ENCODE measurements at places on chromosomes 2 and 18.

DNA sequence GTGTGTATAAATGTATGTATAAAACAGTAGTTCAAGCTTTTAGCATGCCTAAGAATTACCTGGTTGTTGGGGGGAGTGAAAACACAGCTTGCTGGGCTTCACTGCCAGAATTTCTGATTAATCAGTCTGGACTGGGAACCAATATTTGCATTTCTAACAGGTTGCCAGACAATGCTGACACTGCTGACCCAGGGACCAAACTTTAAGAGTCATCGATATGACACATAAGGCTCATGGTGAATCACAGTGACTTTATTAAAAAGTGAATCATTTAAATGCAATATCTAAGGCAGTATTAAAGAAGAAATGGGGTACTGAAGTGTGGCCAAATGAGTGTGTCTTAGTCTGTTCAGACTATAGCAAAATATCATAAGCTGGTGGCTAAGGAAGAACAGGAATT is 195.9 kb upstream of the DTNA start:
- DNase-seq, result no peak

DNA sequence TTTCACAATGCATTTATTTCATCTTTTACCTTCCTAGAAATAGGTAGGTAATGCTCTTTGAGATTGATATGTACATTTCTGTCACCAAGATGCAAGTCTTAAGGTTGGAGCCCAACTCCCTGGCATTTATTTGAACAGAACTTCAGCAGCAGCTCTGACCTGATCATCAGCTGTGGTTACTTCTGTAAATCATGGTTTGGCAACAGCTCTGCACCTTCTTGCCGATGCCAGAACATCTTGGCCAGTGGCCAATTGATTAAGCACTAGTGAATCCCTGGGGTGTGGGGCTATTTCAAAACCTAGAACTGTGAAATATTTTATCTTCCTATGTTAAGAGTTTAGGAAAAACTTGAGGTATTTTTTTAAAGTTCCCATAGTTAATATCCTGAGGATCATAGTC is 124.8 kb upstream of the NYAP2 start:
- DNase-seq, result no peak

DNA sequence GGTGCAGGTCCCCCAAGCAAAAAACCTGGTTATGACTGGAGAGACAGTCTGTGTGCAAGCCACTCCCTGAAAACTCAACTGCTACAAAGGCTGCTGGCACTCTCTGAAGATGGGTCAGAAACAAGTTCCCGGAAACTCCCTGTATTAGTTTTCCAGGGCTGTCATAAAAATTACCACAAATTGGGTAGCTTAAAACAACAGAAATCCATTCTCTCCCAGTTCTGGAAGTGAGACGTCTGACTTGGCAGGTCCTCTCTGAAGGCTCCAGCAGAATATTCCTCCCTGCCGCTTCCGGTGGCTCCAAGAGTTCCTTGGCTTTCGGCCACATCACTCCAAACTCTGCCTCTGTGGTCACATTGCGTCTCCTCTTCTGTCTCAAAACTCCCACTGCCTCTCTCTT is 30.1 kb upstream of the SERPINE2 start:
- peak; percentile 59 for DNase-seq

DNA sequence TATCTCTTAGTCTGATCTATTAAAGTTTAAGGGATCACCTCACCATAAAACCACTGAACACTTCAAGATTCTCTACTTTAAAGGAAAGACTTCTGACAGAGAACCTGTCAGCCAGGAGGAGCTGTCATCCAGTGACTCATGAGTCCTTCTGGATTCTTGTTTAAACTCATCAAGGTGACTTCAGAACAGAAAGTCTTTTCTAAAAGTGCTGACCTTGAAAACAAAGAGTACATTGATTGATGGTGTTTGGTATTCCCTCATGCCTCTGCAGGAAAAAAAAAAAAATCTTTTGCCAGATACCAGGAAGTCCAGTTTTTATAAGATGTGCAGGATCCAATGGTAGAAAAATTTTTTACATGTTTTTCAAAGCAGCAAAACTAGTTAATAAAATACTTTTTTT is 12.3 kb downstream of the DSG2 start:
- DNase-seq, result no peak

DNA sequence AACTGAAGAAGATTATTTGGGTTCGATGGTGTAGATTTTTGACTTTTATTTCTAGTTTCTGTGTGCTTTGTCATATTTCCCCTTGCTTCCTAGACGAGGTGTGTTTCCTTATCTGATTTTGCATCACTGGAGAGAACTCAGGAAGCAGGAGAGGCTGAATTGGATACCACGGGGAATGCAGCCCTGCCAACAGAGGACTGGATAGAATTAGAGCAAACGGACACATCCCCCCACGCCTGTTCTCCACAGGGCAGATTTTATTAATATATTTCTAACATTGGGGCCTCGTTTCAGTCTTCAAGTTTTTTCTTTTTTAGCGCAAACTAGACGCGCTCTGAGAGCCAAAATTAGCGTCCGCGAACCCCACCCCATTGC is 678 bp upstream of the VAPA start:
- peak; percentile 51 for DNase-seq

GRCh38 chr2:130371723-130372054 is 15.8 kb downstream of the PTPN18 start:
- DNase-seq, result no peak

- DNase-seq, result no peak
Measured at GRCh38 chr18:34965566-34965965, 75.6 kb upstream of the MAPRE2 start.

GRCh38 chr2:65714866-65715265 is 282.5 kb upstream of the SPRED2 start:
- no peak for DNase-seq

DNA sequence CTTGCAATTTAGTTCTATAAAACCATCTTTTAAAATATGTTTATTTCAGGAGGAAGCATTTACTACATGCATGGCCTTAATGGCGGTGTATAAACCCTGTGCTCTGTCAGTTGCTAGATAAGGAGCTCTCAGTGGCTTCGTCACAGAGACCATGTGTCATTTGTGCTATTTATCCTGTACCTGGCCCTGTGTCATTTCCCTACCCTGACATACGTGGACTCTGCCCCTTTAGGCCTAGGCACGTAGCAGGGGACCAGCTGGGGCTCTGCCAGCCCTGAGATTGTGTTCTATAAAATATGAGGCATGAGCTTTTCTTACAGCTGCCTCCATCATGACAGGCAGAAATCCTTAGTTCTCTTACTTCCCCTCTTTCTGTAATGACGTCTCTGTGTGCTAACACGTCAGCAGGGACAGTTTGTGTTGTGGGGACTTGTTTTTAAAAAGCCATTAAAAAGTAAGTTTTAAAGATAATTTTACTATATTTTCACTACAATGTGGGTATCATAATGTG is 88.0 kb downstream of the ITGB1BP1 start:
- no peak for DNase-seq

DNA sequence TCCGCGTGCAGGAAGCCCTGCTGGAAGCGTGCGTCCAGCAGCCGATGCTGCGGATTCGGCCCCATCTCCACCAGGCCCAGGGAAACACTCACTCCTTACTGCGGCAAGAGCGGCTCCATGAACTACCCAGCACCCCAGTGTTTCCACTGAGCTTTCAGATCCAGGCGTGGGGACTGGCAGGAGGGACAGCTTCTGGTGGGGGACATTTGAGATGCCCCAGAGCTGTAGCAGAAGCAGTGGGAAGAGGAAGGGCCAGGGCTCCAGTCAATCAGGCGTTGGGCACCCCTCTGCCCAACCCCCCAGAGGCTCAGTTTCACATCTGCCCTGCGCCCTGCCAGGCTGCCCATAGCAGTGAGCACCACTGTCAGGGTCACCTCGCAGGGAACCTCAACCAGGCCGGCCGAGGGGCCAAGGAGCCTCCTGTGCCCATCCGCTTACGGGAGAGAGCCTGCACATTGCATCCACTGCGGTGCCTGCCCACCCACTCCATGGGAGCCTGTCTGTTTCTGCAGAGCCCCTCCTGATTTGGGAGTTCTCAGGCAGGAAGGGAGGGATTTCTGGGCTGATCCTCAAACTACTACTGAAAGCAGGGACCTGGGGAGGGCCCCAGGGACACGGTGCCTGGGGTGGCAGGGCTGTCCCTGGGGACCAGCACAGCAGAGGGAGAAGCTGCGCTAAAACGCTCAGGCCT is 4.6 kb downstream of the AGXT start:
- no peak for DNase-seq

- DNase-seq, result no peak
Measured at GRCh38 chr2:150976604-150977003, 285.1 kb downstream of the RBM43 start.

- no peak for DNase-seq
Measured at GRCh38 chr18:74436158-74436769, 20.8 kb downstream of the DIPK1C start.

- no peak for DNase-seq
Measured at GRCh38 chr18:25705650-25706049, 353.7 kb upstream of the ZNF521 start.

- no peak for DNase-seq
Measured at GRCh38 chr2:68726608-68727367, 7.8 kb upstream of the ARHGAP25 start.

DNA sequence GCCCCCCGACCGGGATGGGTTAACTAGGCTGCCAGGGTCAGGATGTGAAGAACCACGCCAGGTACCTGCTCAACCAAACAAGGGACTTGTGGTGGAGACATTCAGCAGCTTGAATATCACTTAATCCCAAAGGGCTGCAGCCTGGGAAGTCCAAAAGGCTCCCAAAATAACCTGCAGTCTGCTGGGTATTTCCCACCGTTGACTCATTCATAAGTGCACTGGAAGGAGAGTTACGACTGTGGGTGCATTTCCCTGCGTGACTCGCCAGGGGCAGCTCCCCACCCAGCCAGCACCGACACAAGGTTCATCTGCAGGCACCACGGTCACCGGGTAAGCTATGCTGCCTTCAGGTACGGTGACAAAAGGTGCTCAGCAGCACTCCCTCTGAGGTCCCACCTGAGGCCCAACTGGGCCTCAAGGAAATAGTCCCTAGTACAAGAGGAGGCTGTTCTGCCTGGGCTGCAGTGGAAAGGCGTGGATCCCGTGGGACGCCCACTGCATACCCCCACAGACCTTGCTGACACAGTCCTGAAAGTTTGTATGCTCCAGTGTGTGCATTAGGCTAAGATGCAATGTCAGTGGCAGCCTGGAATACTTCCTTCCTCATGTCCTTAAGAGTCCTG is 86.5 kb downstream of the UXS1 start:
- peak; percentile 57 for DNase-seq

- peak; percentile 94 for DNase-seq
Measured at GRCh38 chr2:223613017-223613950, 11.1 kb upstream of the SCG2 start.

DNA sequence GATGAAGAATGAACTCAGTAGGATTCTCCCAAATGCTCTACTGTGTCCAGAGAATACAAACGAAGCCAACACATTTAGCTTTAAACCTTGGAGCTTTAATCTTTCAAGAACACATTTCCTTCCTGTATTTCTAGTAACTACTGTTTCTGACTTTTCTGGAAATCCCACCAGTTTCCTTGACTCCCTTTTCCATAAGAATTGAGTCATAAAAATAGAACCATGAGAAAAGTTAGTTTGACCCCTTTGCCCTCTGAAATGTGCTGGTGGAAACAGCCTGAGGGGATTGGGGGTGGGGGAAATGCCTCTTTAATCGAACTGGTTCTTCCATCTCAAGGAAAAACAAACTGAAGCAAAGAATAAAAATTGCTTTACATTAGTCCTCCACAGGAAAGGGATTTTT is 123.9 kb downstream of the TMEM17 start:
- no peak for DNase-seq

DNA sequence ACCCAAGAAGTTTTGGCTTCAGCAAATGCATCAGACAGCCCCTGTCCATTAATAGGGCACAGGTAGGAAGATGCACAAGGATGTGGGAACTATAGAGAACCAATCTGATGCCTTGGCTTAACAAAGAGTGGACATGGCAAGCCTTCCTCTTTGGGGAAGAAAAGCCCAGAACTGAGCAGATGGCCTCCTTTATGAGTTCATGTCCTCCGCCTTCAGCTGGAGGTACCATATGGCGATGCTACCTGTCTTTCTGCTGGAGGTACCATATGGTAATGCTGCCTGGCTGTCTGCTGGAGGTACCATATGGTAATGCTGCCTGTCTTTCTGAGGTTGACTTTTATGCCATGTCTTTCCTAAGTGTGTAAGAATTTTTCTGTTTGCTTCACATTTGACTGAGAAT is 6.0 kb downstream of the RETREG2 start:
- DNase-seq, result no peak

GRCh38 chr18:65336411-65336810 is 414.4 kb upstream of the CDH7 start:
- no peak for DNase-seq

GRCh38 chr18:13527730-13528129 is 198.6 kb downstream of the FAM210A start:
- DNase-seq, result no peak
